ENCODE measurements at places on chromosomes 3 and 15.

DNA sequence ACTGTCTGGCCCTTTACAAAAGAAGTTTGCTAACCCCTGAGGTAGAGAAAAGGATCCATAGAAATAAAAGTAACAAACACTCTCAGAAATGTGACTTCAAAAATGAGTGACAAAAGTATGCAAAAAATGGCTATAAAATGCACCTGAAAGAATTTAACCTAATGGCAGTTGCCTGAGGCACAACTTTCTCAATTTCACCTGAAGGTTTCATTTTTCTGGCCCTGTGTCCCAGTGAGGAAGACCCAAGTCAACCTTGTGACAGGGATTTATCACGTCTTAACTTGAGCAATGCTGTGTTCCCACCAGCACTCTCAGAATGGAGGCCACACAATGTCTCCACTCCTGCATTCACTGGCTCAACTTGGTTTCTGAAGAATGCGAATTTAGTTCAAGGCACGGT, 83.0 kb downstream of the FHIT start:
- no peak for DNase-seq

DNA sequence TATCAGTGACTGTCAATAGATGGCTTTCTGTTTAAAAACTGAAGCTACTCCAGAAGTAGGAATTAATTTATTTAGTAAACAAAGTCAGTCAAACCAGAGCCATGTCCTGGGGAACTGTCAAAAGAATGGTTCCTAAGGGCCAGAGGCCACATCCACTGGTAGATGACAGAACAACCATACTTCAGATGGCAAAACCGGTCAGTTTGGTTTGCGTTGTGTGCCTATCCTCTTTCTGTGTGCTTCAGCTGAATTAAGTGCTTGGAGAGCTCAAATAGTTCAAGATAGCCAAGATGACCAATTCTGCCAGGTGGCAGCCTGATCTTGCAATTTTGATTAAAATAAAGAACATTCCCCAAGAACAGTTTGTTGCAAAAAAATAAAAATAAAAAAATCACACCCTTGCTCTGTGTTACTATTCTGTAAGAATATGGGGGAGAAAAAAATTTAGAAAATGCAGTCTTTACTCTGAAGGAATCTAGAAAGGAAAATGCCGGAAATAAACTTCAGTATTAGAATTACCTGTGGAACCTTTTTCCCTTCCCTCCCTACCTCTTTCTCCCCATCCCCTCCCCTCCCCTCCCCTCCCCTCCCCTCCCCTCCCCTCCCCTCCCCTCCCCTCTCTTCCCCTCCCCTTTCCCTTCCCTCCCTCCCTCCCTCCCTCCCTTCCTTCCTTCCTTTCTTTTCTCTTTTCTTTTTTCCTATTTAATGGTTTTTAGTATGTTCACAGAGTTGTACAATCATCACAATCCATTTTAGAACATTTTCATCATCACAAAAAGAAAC, 2.5 kb downstream of the MAP3K13 start:
- no peak for DNase-seq

- DNase-seq = no peak
Observed at GRCh38 chr15:66625974-66626373, 60.2 kb upstream of the LCTL start.

- DNase-seq = no peak
Observed at GRCh38 chr15:48889925-48890324, 12.0 kb downstream of the EID1 start.

DNA sequence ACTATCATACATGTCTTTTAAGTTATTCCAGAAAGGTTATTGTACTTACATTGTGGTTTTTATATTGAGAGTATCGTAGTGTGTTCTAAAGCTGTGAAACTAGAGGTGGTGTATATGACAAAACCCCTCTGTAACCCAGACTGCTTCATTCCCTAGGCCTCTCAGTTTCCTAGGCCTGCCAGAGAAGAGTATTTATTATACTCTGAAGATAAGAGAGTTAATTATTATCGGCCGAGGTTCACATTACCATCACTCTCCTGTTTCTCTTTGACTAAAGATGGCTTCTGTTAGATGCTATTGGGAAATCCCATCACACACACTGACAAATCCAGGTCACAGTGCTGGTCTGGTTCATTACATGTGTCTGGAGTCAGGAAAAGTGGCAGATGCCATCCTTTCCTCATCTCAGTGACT, 20.5 kb downstream of the EXOSC7 start:
- no peak for DNase-seq

GRCh38 chr15:72890043-72890442, 106.5 kb upstream of the ADPGK start:
- DNase-seq = no peak

GRCh38 chr3:62225051-62225450, 148.3 kb downstream of the FEZF2 start:
- no peak for DNase-seq

DNA sequence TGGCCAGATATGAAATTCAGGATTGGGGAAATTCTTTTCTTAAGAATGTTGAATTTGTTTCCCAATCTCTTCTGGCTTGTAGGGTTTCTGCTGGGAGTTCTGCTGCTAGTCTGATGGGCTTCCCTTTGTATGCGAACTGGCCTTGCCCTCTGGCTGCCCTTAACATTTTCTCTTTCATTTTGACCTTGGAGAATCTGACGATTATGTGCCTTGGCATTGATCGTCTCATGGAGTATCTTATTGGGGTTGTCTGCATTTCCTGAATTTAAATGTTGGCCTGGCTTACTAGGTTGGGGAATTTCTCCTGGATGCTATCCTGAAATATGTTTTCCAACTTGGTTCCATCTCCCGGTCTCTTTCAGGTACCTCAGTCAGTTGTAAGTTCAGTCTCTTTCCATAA, 152.2 kb downstream of the CFAP20DC start:
- no peak for DNase-seq

DNA sequence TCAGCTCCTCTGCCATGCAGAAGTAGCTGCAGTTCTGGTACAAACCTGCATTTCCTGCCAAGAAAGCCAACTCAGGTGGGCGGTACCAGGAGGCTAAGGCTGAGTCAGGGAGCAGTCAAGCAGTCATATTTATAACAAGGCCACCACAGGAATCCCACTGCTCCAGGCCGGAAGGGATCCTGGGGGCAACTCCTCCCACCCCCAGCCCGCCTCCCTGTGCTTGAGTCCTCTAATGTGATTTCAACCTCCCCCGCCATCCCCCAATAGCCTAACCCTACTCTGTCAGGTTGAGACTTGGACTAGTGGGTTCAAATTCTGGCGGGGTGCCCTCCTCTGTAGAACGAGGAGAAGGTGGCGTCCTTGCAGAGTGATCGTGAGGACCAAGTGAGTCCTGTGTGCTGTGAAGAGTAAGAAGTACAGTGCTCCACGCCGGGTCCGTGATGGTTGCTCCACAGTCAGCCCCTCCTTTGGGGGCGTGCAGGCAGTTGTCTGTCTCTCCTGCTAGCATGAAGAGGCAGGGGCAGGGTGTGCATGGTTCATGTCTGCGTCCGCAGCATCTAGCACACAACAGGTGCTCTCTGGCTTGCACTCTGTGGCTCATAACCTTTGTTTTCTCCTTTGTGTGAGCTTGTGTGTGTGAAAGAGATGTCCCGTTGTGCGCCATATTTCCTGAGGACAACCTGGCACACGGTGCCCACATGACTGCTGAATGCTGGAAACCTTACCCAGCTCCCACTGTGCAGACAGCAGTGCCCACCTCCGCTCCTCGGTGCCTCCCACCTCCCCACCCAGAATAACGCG, 78.3 kb downstream of the SMAD6 start:
- no peak for DNase-seq

GRCh38 chr15:59521443-59521842, 83.5 kb downstream of the FAM81A start:
- DNase-seq = no peak

- peak; percentile 79 for DNase-seq
Observed at GRCh38 chr15:45118131-45118588, 4.0 kb downstream of the DUOXA2 start.

DNA sequence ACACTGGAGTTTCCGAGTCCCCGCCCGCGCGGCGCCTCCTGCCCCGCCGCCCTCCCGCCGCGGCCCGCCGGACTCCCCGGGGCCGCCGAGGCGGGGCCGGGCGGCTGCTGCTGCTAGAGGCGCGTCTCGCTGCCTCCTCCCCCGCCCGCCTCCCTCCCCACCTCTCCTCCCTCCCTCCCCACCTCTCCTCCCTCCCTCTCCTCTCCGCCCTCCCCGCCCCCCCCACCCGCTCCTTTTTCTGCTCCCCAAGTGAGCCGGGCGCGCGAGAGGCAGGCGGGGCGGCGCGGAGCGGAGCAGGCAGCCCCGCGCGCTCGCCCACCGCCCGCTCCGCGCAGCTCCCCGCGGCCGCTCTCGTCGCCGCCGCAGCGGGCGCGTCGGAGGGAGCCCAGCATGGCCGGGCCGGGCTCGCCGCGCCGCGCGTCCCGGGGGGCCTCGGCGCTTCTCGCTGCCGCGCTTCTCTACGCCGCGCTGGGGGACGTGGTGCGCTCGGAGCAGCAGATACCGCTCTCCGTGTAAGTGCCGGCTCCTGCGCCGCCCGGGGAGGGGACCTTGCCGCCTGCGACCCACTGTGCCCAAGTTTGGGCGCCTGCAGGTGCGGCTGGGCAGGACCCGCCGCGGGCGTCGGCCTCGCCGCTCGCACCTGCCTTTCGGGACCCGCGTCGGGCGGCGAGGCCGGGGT, at the start of gene CACNA2D3:
CACNA2D3 (plus strand) TSS at position 229 of the 679 bp plus-strand sequence.
- no peak for DNase-seq

DNA sequence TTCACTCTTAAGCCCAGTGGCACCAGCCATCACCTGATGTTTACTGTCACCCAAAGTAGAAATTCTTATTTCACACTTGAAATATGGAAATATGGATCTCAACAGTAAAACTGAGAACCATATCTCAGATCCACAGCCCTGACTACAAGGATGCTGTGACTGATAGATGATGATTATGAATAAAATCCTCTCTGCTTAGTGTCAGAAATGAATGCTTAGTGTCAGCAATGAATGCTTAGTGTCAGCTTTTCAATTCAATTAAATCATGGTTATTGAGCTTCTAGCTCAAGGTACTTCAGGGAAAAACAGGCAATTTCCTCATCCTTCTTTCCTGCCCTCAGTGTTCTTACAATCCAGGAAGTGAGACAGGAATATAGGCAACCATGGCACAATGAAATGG, 392.3 kb downstream of the LSAMP start:
- DNase-seq = no peak

DNA sequence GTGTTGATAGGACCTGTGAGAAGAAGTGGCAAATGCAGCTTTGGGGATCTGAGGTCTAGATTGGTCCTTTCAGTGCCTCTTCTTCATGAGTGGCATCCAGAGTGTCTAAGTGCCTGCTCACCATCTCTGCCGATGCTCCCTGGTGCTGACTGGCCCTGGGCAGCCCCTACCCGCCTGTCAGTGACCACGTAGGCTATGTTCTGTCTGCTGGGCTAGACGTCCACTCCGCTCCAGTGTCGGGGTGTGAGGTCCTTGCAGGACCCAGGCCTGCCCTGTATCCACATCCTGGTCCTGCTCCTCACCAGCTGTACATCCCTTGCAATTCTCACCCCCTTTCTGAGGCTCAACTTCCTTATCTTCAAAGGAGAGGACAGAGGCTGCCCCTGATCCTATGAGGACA, 48.3 kb upstream of the PRR23E start:
- DNase-seq = no peak

- no peak for DNase-seq
Observed at GRCh38 chr3:136606990-136607389, 145.2 kb downstream of the STAG1 start.

DNA sequence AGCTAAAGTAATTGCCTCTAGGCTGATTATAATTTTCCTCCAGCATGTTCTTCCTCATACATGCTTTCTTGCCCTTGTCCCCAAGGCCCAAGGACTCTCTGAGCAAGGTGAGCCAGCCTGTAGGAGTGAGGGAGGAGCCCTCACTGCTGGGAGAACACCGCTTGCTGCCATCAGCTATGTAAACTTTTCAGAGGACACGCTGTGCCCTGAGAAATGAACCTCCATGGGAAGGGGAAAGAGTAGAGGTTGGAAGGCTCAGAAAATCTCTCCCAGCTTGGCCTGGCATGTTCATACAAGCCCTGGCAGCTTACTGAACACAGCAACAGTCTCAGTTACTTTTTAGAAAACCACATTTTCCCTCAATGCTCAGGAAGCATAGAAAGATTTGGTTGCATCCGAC, 103.0 kb upstream of the SLC24A5 start:
- DNase-seq = no peak

GRCh38 chr15:39248204-39248603, 332.7 kb upstream of the THBS1 start:
- DNase-seq = no peak

DNA sequence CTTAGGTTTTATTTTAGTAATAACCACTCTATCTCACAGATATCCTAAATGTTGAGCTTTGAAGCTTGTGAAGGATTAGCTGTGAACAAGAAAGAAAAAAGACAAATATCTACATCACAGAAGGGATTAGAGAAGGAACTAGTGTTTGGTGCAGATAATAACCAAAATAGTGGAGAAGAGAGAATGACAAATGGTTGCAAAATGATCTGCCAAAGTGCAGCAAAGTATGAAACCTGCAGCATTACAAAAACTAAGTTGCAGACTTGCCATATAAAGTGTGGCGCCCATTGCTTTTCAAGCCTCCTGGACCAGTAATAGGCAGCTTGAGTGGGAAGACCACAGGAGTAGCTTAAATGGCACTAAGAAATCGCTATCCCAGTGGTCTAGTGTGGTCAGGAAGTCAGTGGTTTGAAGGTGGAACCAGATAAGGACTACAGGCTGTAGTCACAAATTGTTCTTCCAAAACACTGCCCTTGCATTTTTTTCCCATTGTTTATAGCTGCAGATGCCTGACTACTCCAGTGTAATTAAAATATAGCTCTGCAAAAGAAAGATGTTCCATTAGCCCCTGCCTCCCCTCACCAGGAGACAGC, 20.7 kb downstream of the TPM1 start:
- no peak for DNase-seq

GRCh38 chr3:5692446-5692845, 504.9 kb downstream of the EDEM1 start:
- DNase-seq = no peak

All from activated T-cell treated with anti-CD3 and anti-CD28 coated beads for 24 hours (primary cell).